A549 treated with GW870086 at 1 μM for 4 hours (cell line): ENCODE measurements at places on chromosomes 11 and 22. TPM values are rescaled to one million over a fixed set of nuclear protein-coding genes. Genes with fewer than 3 reads are reported as not detected.

The TMPRSS5 gene
- 0.09 to 0.25 TPM (median 0.12 TPM) in 5 replicates for total RNA-seq

The ADAMTS8 gene
- total RNA-seq: 0.26 to 0.52 TPM (median 0.47 TPM) in 5 replicates

The ROM1 gene
- 3.7 to 5.5 TPM (median 4.0 TPM) in 5 replicates for total RNA-seq

The HTR3A gene
- not detected in 5 replicates for total RNA-seq
